ENCODE measurements at places on chromosomes 1 and 21.

GRCh38 chr1:27621051-27621920 is 13.7 kb downstream of the FGR start:
- DNase-seq, result no peak

DNA sequence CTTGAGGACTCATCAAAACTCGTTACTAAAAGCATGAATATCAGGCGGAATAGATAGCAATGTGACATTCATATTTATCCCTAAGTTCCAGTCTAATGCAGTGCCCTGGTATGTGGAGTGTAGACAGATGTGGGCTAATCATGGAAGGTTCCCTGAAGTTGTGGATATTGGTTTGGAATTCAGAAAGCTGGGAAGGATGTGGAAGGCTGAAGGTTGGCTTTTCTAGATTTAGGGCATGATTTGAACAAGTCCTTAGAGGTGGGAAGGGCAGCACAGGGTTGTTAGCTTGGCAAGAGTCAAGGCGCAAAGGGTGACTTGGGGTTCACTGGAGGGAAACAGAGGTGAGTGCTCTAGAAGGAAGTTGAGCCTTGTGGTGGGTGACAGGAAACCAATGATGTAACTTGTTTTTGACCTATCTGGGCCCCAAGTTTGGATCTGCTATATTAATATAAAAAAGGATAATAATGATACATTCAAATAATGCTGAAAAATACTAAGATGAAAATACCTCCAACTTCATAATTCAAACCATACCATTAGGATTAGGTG is 21.9 kb downstream of the LGALS8 start:
- peak; percentile 24 for DNase-seq

GRCh38 chr1:47515164-47515789 is 77.4 kb downstream of the FOXD2 start:
- DNase-seq, result no peak

GRCh38 chr21:33014331-33014730 is 11.4 kb upstream of the OLIG2 start:
- no peak for DNase-seq

- no peak for DNase-seq
Observed at GRCh38 chr1:1680912-1681273, 11.7 kb downstream of the SLC35E2B start.

- DNase-seq, result no peak
Observed at GRCh38 chr1:27570784-27571183, 33.2 kb downstream of the AHDC1 start.
